CD4-positive, alpha-beta T cell treated with Interleukin-4 for 4 hours (primary cell): ENCODE measurements at places on chromosomes 7 and 10.

DNA sequence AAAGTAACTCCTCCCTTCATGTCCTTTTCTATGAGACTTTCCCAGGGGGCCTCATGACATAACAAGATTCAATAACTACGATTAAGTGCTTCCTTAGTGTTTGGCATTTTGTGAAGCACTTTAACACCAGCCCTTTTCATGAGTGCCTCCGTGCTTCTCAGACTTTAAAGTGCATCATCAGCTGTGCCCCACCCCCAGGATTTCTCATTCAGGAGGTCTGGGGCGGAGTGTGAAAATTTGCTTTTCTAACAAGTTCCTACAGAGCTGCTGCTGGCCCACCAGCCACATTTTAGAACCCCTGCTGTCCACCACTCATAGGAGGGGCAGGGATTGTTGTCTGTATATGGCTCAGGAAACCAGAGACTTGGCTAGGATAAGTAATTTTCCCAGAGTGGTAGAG, 445.3 kb downstream of the LRMDA start:
- DNase-seq: no peak

DNA sequence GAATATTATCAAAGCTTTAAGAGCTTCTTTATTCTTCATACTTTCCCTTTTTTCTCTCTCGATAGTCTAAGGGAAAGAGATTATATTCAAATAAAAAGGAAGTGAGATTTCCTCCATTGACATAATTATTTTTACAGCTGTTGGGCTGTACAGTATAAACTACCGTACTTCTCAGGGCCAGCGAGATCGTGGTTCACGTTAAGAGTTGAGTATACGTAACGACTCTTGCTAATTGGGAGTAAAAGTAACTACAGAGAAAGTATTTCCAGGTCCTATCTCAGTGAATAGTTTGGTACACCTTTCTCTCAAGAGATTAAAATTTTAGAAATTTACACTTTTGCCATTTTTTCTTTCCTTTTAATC, 57.8 kb downstream of the INPP5F start:
- DNase-seq: no peak

GRCh38 chr7:81604075-81604807, 165.6 kb downstream of the HGF start:
- DNase-seq: no peak

GRCh38 chr10:100984672-100985177, 2.6 kb downstream of the MRPL43 start:
- no peak for DNase-seq

DNA sequence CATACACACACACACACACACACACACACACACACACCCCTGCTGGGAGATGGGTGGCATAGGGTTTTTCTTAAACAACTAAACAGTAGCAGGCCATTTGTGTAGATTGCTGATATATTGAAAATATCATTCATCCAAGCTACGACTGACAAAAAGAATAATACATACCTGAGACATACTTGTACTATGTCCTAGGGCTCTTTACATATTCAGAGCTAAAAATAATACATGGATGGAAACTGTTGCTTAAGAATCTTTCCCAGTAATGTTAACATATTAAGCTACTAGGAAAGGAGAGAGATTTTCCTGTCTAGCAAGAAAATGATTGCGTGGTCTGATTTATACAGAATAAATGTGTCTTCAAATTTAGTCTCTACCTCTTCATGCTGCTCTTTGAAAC, 40.2 kb upstream of the TUBB8 start:
- no peak for DNase-seq

DNA sequence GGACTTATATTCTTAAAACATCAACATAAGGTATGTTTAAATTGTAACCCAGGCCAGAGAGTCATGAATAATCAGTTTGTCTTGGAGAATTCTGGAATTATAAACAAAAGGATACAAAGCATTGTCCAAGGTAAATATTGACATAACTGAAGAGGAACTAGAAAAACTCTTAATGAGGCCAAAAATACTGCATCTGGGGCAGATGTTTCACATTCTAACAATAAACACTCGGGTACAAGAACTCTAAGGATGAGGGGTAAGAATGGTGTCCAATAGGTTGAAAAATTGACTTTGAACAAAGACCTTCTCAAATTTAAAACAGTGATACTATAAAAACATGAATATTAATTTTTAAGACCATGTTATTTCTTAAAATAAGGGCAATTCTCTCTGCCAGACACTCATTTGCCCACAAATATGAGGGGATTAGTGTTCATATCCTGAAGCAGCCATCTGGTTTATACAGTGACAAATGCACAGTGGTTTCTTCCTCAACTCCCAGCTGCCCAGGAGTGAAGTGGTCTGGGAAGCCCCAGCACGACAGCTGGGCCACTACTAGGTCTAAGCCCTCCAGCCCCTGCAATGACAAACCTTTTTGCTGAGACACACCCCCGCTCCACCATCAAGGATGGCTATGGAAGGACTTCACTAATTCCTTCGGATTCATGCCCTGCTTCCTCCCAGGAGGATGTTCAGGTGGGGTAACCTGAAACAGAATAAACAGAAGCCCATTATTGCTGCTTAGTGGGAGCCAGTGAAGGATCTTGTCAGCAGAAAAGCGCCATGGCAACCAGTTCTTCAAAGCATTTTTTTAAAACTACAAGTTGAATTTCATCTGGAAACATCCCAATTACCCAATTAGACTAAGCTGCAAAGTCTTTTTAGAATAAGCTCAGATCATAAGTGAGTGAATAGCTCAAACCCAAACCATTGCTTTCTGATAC, 107.5 kb upstream of the ARID5B start:
- DNase-seq: no peak

DNA sequence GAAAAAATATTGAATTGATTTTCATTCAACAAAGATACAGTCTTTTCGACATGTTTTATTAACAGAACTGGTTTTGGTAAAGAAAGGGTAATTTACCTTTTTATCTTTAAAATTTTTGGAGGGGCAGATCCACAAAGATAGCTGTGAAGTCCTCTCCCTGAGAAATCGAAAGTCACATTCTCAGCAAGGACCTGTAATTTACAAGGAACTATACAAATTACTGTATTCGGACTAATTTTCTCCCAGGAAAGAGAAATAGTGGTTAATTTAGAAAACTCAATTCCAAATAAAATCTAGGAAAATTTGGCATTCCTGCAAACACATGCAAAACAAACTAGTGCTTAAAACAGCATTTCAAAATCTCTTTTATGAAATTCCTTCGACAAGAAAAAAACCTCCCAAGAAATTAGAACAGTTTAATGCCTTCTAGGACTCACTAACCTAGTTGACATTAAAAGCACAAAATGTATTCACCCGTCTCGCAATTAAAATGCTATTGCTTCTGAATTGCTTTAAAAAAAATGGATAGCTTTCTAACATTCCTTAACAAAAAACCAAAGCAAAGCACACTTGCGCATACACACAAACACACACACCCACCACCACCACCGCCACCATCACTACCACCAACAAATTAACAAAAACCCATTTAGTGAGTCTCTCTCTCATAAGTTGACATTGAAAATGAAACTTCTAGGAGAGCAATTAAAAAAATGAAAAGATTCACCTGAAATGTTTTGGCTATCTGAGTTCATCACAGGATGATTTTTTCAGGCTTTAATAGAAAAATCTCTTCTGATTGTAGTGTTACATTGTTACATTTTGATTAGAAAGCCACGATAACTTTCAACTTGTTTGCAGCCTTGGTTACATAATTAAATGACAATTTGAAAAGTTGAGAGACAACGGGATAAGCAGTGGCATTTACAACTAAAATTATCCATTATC, 4.0 kb upstream of the NKX2-3 start:
- DNase-seq: no peak

GRCh38 chr7:24619978-24620377, 46.7 kb downstream of the PALS2 start:
- no peak for DNase-seq

DNA sequence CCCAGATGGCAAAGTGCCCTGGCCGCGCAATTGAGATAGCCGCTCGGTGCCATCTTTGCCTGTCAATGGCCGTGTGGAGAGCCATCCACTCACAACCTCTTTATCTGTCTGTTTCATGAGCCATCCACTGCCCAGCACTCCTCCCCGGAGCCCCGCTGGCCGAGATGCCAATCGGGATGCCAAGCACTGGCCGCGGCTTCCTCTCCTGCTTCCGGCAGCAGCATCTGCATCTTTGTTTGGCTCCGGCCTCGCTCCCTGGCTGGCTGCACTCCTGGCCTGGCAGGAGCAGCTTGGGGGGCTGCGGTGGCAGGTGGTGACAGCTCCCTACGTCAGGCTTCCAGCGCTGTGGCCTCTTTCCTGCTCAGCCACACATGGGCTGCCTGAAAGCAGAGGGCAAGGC, 231.7 kb downstream of the USP6NL start:
- no peak for DNase-seq

- no peak for DNase-seq
Observed at GRCh38 chr10:114301177-114301576, 62.1 kb downstream of the VWA2 start.

GRCh38 chr7:112385516-112385915, 64.7 kb upstream of the IFRD1 start:
- no peak for DNase-seq

GRCh38 chr10:132120200-132120599, 54.5 kb downstream of the JAKMIP3 start:
- DNase-seq: no peak

- no peak for DNase-seq
Observed at GRCh38 chr7:37758501-37759045, 75.0 kb downstream of the GPR141 start.

- DNase-seq: no peak
Observed at GRCh38 chr10:23037561-23037960, 57.8 kb upstream of the MSRB2 start.

GRCh38 chr7:376306-377079, 86.5 kb downstream of the FOXL3 start:
- no peak for DNase-seq
